ENCODE measurements at places on chromosomes 2 and 18.

- no peak for DNase-seq
Observed at GRCh38 chr2:43521568-43521967, 74.3 kb downstream of the THADA start.

DNA sequence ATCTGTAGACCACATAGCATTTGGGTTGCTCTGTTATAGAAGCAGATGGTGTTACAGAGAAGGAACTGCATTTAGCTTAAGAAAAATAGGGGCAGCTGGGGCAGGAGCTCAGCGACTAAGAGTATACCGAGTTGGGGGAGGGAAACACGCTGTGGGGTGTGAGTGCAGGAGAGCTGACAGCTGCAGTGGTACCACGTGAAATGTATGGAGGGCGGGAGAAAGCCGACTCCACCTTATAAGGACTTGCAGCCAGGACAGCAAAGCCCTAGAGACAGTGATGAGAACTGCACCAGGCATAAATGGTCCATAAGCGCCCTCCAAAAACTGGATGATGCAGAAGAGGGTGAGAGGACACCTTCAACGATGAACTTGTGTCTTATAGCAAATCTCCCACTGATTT, 237.6 kb downstream of the PRKCE start:
- peak; percentile 48 for DNase-seq

DNA sequence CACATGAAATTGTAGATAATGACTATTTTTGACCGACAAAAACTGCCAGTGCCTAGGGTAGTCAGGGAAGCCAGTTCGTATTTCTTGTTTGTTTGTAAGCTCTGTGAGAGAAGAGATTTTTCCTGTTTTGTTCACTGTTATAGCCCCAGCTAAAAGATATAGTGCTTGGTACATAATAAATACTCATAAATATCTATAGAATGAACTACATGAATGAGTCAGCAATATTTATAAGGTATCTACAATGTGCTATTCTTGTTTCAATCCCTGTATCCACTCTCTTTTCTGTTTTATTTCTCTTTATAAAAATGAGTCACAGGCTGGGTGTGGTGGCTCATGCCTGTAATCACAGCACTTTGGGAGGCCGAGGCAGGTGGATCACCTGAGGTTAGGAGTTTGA, 275.6 kb upstream of the FANCL start:
- no peak for DNase-seq

DNA sequence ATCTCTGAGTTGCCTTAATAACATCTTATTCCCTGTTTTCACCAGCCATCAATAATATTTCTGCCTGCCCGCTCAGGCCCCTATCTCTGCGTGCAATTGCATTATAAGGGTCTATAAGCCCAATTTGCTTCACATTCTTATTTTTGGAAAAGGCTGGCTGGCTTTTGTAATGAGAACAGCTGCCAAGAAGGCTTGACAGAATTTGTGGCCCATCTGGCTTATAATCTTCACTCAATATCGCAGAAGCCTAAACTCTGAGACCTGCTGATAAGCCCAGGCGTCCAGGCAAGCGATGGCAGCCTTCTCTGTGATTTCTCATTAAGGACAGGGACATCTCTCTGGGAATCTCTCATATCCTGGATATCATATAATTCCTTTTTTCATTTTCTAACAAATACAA, 1618.6 kb upstream of the CELF4 start:
- no peak for DNase-seq

GRCh38 chr2:181788897-181789555, 102.5 kb upstream of the ITPRID2 start:
- DNase-seq: no peak

DNA sequence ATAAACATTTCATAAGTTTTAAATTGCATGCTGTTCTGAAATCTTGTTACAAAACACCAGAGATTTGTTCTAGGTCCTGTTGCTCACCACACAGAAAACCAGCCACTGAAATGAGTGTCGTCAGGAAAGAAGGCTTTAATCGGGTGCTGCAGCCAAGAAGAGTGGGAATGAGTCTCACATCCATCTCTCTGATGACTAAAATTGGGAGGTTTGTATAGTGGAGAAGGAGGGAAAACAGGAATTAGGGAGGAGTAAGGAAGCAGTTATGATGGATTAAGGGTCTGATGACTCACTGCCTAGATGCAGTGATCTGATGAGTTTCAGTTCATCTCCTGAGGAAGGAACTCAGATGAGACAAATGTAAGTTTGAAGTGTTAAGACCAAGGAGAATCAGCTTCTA, 42.1 kb upstream of the GPR39 start:
- DNase-seq: no peak

DNA sequence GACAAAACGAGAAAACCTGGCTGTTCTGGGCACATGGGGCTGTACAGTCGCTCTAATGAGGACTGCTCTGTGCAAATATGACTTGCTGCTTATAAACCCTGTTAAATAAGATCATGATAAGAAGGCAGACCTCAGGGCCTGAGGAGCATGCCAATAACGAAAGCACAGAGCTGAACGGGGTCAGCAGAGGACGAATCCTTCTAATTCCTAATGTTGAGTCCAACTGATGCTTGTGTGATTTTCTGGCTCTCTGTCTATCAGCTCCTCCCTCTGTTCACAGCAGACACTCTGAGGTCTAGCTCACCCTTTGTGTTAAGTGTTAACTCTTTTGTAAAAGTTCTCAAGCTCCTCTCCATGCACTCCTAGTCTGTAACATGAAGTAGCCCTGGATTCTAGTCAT, 167.2 kb upstream of the REV1 start:
- DNase-seq: no peak

DNA sequence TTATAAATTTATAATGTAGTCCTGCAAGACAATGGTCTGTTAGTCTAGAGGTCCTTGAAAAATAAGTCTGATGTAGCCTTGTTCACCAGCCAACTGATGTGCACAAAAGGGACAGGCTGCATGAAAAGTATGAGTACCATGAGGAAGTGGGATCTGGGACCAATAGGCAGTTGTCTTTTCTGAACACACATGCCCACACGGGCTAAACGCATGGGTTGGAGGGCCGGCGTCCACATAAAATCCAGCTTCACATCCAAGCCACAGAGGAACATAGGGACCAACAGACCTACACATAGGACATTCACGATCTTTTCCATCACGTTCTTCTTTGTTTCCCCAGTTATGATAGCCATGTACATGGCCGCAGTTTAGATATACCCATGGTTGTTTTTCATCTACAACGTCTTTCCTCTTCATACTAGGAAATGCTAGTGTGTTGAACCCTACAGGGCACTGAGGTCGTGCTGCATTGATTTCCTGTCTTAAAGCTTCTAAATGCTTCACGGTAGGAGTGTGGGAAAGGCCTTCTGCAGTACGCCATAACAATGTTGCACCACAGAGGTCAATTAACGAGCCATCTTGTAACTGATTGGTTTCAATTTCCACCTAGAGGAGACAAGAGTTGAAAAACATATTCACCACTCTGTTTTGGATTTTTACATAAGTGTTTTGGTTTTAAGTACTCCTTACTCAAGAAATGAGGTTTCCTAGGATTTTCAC, 49.4 kb downstream of the PELI1 start:
- DNase-seq: no peak

GRCh38 chr2:99977966-99978365, 164.4 kb downstream of the AFF3 start:
- DNase-seq: no peak

DNA sequence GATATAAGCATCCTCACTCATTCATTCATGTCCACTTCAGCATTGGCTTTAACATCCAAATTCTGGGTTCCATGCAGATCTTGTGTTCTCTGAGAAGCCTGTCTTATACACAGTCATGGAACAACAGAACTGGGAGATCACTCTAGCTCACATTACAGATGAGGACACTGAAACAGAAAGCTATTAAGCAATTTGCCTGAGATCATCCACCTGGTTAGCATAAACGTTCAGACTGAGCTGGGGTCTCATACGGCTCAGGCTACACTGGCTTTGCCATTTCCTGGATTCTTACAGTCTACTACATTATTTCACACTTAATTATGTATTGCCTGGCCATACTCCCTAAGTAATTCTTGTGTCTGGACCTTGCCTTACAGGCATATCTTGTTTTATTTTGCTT, 169.4 kb upstream of the FANCL start:
- DNase-seq: no peak

GRCh38 chr2:224958462-224958857, 83.8 kb downstream of the DOCK10 start:
- no peak for DNase-seq

GRCh38 chr2:68203587-68203986, 45.9 kb downstream of the PNO1 start:
- no peak for DNase-seq

- DNase-seq: no peak
Observed at GRCh38 chr2:216464104-216464720, 34.4 kb upstream of the RPL37A start.

GRCh38 chr2:16100006-16100405, 159.7 kb downstream of the MYCN start:
- no peak for DNase-seq
